Parietal lobe (tissue), 2 donors: ENCODE measurements at places on chromosomes 6 and 20. TPM values are rescaled to one million over a fixed set of nuclear protein-coding genes. Genes with fewer than 3 reads are reported as not detected.

HIVEP1 gene
- 47.0 TPM for total RNA-seq

POPDC3 gene
- 0.94 TPM for total RNA-seq

SLC17A2 gene
- total RNA-seq, result not detected

HLA-DPA1 gene
- 0.94 TPM for total RNA-seq

LKAAEAR1 gene
- 0.63 TPM for total RNA-seq

GPR6 gene
- total RNA-seq, result 1.3 TPM

TBX18 gene
- total RNA-seq, result 2.2 TPM

OSTM1 gene
- 31.9 TPM for total RNA-seq

OR2B6 gene
- not detected for total RNA-seq

NHLRC1 gene
- 3.1 TPM for total RNA-seq

RTN4IP1 gene
- 9.1 TPM for total RNA-seq

CCN5 gene
- not detected for total RNA-seq

UBD gene
- not detected for total RNA-seq

PGC gene
- not detected for total RNA-seq
